Activated T-cell treated with anti-CD3 and anti-CD28 coated beads, Interleukin-2, amount 50 U/mL, for 1 hour (primary cell): ENCODE measurements at places on chromosomes 2 and 18.

DNA sequence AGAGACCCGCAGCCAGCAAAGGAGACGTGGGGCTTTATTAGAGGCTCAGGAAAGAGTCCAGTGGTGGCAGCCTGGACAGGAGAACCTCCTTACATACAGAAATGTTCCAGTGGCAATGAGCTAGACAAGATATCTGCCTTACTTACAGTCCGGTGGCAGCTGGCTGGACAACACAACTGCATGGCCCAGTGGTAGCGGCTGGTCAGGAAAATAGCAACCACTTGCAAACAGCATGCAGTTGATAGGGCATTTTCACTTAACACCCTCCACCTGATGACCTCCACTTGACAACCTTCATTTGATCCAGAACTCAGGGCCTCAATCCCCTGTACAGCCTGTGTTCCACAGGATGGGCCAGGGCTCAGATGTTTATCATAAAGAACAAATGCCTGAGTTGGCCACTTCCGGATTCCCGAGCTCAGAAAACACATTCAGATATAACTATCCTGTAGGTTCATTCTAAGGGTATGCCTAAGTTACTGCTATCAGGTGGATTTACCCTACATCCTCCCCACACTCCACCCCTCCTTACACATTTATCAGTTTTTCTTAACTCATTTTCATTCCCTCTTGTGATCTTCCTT is 63.3 kb upstream of the ITPRID2 start:
- DNase-seq: no peak

GRCh38 chr18:51881394-51881793 is 458.6 kb upstream of the DCC start:
- DNase-seq: no peak

DNA sequence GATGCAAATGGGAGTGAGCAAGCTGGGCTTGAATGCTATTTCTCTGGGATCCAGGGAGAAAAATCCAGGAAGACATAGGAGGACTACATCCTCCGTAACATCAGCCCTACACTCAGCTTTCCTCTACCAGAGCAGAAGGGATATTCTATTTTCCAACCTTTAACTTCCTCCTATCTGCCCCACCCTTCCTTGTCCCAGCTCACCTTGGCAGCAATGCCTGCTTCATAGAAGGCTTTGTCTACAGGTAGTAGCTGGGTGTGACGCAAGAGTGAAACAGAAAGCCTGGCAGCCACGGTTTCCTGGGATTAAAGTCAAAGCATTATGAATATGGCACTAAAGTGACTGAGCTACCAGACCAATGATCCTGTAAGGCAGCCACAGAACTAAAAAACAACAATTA is 3.9 kb downstream of the KRTCAP3 start:
- DNase-seq: no peak

GRCh38 chr18:12886498-12887126 is 2.6 kb upstream of the PTPN2 start:
- no peak for DNase-seq

GRCh38 chr2:190501702-190502407 is 32.7 kb downstream of the NEMP2 start:
- no peak for DNase-seq

- no peak for DNase-seq
Measured at GRCh38 chr2:180325416-180326120, 318.5 kb upstream of the CWC22 start.

GRCh38 chr2:49837561-49838293 is 683.4 kb upstream of the FSHR start:
- no peak for DNase-seq

DNA sequence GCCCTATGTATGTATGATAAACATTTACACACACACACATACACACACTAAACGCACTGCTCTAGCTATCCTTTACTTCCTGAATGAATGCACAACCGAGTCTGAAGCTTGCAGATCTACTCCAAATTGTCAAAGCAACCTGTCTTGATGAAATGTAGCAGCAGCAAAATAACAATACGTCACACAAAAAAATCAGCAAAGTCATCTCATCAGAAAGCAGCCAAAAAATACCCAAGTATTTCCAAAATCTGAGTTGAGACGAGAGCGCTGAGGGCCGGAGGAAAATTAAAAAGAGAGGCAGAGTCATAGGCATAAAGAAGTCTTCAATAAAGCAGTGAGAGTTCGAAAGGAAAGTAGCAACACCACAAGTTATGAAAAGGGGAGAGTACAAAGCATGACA is 67.7 kb downstream of the ZNF521 start:
- no peak for DNase-seq

- no peak for DNase-seq
Measured at GRCh38 chr2:240597054-240597418, 10.5 kb downstream of the CAPN10 start.

- no peak for DNase-seq
Measured at GRCh38 chr2:19682493-19682892, 219.3 kb downstream of the TTC32 start.

DNA sequence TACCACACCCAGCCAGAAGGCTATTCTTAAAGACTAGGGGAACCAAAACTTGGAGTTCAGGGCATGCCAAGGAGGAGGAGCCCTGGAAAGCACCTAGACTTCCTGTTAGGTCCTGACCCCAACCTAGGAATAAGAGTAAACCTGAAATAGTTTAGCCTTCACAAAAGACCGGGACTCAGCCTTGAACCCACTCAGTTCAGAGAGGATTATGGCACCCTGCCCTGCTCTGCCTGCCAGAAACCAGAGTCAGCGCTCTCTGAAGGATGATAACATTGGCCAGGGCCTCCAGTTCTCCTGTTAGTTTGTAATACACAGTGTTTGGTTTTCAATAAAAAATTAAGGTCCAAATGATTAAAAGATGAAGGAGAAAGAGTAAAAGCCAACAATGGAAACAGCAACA is 96.4 kb downstream of the LDLRAD4 start:
- no peak for DNase-seq

DNA sequence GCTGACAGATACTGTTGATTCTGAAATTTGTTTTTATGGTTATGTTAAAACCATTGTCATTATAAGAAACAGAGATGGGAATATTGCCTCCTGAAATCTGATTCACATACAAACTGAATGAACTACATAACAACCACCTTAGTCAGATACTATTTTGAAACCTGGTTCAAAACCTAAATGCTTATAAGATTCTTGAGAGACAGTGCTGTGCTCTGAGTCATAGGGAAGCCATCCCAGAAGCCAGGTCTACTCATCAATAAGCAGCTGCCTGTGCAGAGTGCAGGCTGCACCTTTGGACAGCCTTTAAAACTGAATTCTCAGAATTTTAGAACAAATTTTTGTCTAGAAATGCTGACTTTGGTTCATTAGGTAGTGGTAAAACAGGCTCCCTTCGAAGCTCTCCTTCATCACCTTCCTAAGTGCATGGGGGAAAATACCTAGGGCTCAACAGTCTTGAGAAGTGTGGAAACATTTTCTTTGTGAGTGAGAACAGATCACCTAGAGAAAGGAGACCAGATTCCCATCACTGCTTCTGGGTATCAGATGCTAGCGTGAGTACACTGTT is at the start of gene SERPINB7:
TSS of gene SERPINB7 (plus strand) at position 253 of the 565 bp plus-strand sequence. CDS start 6,955 bp downstream, outside the sequence.
- no peak for DNase-seq

DNA sequence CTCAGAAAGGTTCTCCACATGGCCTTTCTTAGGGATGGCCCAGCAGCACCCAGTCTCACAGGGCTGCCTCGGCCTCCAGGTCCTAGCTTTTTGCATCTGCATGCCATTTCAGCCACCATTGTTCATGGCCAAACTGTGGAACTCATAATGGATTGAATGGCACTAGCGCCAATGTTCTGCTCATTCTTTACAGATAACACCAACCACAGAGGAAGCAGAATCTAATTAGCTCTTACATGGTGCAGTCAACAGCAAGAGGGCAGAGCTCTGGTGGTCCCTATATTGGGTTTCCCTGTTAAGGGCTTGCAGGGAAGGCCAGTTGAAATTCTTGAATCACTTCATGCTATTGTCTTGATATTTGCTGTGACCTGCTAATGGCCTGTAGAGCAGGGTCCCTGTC is 45.6 kb downstream of the ARL4C start:
- DNase-seq: peak; percentile 39

GRCh38 chr2:85259101-85259590 is 68.6 kb downstream of the TGOLN2 start:
- no peak for DNase-seq
